Foreskin fibroblast (primary cell): ENCODE measurements at places on chromosomes 1 and 21.

DNA sequence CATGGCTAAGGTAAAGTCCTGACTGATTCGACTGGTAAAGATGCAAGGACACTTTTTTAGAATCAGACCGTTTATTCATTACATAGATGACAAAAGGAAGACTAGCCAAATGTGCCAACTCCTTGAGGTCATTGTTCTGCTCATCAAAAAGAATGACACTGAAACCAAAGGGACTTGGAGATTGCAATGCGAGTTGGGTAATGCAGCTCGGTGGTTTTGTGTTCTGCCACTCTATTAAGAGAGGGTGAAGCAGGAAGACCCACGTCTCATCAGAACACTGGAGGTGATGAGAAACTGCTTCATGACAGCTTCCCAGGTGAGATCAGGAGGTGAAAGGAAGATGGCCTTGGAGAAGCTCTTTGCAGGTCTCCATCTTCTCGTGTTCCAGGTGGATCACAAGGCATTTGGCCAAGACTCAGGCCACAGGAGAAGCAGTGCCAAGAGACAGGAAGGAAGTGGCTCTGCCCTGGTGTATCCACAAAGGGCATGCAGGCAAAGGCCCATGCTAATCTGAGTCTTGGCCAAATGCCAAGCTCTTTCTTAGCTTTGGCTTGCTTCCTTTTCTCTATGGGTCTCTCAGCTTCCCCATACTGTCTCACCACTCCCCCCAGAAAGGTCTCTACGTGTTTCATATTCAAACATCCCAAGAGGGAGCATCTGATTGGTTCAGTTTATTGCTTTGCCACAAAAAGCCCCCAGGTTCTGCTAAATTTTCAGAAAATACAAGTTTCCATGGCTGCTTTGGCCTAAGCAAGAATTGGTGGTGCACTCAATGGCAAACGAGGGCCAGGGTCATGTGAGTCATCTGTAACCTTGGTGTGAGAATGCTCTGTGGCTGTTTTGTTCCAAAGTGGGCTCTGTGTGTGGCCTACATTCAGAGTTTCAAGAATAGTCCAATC lies 5.7 kb upstream of the CCT8 start:
- DNase-seq, result no peak

GRCh38 chr1:19154876-19155275 lies 55.2 kb downstream of the UBR4 start:
- DNase-seq, result no peak

GRCh38 chr1:193856261-193856660 lies 669.8 kb upstream of the B3GALT2 start:
- DNase-seq, result no peak

GRCh38 chr1:71377886-71378285 lies 297.1 kb upstream of the ZRANB2 start:
- no peak for DNase-seq

DNA sequence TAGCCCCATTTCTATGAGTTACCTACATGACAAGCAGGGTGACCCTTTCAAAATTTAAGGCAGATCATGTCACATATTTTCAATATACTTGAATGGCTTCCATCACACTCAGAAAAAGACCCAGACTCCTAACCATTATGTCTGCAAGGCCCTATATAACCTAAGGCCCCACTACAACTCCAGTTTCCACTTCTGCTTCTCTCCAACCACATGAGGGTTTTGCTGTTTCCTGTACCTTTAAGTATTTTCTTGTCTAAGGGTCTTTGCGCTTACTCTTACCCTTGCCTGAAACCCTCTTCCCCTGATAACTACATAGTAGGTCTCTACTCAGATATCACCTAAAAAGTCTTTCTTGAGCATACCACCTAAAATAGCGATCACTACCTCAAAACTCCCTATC lies 46.1 kb downstream of the SGIP1 start:
- DNase-seq, result no peak

- no peak for DNase-seq
These were observed 780.5 kb downstream of the MRPL39 start for GRCh38 chr21:24826822-24827221.

DNA sequence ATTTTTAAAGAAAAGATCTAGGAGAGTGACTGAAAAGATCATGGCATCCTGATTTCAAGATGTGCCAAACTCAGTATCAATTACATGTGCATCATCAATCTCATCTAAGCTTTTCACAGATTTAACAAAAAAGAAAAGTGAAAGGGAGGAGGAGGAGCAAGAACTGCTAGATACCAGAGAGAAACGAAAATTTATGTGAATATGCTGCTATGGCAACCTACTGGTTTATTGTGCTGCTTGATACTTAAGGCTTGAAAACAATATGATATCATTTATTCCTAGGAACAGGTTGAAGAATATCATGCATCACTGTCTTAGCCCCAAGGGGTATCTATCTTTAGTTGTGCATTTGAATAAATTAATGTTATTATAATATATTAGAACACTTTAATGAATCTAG lies 518.5 kb upstream of the ZRANB2 start:
- DNase-seq, result no peak

DNA sequence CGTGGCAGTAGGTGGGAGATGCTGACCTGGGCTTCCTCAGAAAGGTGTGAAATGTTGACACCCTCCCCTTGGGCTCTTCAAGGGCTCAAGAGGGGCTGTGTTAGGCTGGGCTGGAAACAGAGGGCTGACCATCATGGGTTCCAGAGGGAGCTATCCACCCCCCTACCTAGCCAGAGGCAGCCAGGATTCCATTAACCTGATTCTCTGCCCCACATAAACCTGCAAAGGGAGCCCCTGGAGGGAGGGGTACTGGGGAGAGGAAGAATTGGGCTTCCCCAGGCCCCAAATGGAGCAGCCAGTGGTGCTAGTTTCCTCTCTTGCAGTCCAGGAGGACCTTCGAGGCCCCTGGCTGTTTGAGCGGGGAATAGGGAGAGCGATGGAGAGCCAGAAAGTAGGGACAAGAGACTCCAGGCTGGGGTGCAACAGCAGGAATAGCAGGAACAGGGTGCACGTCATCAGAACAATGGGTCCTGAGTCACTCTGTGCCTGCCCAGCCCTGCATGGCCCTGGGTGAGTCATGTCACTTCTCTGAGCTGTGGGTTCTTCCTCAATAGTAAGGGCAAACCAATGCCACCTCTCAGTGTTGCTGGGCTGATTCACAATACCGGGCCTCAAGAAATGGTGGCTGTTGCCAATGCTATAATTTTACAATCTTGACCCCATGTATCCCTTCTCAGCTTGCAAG lies 121.2 kb downstream of the EPHB2 start:
- DNase-seq, result peak; percentile 96

DNA sequence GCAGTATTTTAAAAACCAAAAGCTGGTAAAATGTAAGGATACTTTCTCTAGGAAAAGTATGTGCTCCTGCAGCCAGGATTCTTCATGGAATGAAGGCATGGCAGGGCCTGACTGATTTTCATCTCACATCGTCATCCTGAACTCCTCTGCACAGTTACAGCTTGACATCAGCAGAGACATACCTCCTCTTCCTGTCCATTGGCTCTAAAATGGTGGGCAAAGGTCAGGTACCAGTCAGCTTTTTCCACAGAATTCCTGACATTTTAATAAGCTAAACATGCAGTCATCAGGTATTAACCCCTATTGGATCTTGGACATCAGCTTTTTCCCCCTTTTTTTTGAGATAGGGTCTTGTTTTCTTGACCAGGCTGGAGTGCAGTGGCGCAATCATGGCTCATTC lies 5.8 kb downstream of the PCNT start:
- DNase-seq, result no peak

- peak; percentile 73 for DNase-seq
These were observed 95.8 kb downstream of the CDC7 start for GRCh38 chr1:91596474-91596873.

DNA sequence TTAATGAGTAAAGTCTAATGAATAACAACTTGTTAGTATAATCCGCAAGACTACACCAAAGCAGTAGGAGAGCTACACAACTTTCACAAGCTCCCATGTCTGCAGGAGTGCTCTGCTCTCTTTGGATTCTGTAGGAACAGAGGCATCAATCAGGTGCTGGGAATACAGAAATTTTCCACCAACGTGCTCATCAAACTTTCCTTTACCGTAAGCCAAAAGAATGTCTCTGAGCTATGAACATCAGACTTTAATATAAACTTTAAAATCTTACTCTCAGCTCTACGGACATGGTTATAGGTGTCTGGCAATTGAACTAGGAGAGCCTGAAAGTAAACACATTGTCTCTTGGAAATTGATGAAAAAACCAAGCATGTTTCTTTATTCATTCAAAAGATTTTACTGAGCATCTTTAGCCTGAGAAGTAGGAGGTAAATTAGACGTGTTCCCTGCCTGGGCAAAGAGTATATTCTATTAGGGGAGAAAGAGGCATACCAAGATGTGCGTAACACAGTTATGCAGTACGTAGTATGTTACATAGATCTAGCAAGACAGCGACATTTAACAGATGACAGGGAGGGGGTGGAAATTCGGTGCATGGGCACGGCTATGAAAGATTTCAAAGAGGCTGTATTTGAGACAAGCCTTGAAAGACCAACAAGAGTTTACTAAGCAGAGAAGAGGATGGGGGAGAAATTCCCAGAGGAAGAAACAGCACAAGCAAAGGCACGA lies 85.2 kb downstream of the TM2D1 start:
- no peak for DNase-seq
